ENCODE measurements at places on chromosomes 6 and 20. TPM values are rescaled to one million over a fixed set of nuclear protein-coding genes. Genes with fewer than 3 reads are reported as not detected.

HRH3 gene
- total RNA-seq = not detected

SLC4A11 gene
- total RNA-seq = 2.8 TPM

SLC17A3 gene
- 0.21 TPM for total RNA-seq

STMND1 gene
- not detected for total RNA-seq

MARCKS gene
- total RNA-seq = 0.08 TPM

MYH7B gene
- 0.13 TPM for total RNA-seq

HMGCLL1 gene
- total RNA-seq = not detected

ZKSCAN4 gene
- total RNA-seq = 7.7 TPM

BMP6 gene
- not detected for total RNA-seq

PLN gene
- not detected for total RNA-seq

TMEM217 gene
- total RNA-seq = 3.2 TPM

ETV7 gene
- 3.5 TPM for total RNA-seq

ADAM33 gene
- not detected for total RNA-seq

GSTA2 gene
- total RNA-seq = not detected

TTBK1 gene
- not detected for total RNA-seq

CD93 gene
- 0.82 TPM for total RNA-seq

CRISP3 gene
- not detected for total RNA-seq

PRRT1 gene
- total RNA-seq = 0.37 TPM

LRRC1 gene
- 3.6 TPM for total RNA-seq

BPIFB2 gene
- not detected for total RNA-seq

SOX18 gene
- 0.21 TPM for total RNA-seq

HLA-F gene
- total RNA-seq = 181 TPM

SH3BGRL2 gene
- total RNA-seq = 0.13 TPM

SLC13A3 gene
- not detected for total RNA-seq

TTLL9 gene
- not detected for total RNA-seq

NXT1 gene
- 34.8 TPM for total RNA-seq

APOM gene
- 5.1 TPM for total RNA-seq

GHRH gene
- not detected for total RNA-seq

VARS1 gene
- total RNA-seq = 114 TPM

DEFB113 gene
- total RNA-seq = not detected

HLA-DRB5 gene
- total RNA-seq = 15.0 TPM

BMP2 gene
- not detected for total RNA-seq

CLPSL1 gene
- total RNA-seq = not detected

CD40 gene
- total RNA-seq = 0.94 TPM

SIRPA gene
- not detected for total RNA-seq
